ENCODE measurements at places on chromosomes 7 and 10. TPM values are rescaled to one million over a fixed set of nuclear protein-coding genes. Genes with fewer than 3 reads are reported as not detected.

CDH23 gene
- 2.2 TPM for total RNA-seq

CPN1 gene
- total RNA-seq: 0.16 TPM

ZNF239 gene
- 2.5 TPM for total RNA-seq

LLCFC1 gene
- not detected for total RNA-seq

IKZF1 gene
- total RNA-seq: not detected

ABCB4 gene
- total RNA-seq: not detected

THSD7A gene
- 2.8 TPM for total RNA-seq

IFIT1B gene
- total RNA-seq: not detected

CPXM2 gene
- not detected for total RNA-seq

COL13A1 gene
- 0.27 TPM for total RNA-seq

NCAPG2 gene
- total RNA-seq: 39.3 TPM

CCAR1 gene
- total RNA-seq: 58.0 TPM

PFKP gene
- 485 TPM for total RNA-seq

AKR1C8 gene
- 0.49 TPM for total RNA-seq

PPP1R9A gene
- total RNA-seq: 5.7 TPM

Data from A549 treated with DMSO at 1 μM for 4 hours (cell line).